Caco-2 (cell line): ENCODE measurements at places on chromosomes 3 and 15. TPM values are rescaled to one million over a fixed set of nuclear protein-coding genes. Genes with fewer than 3 reads are reported as not detected.

The SLC51B gene
- total RNA-seq, result 15.4 and 17.1 TPM in 2 replicates

GRCh38 chr3:120659285-120659684 is 22.8 kb downstream of the HGD start:
- no peak for DNase-seq

DNA sequence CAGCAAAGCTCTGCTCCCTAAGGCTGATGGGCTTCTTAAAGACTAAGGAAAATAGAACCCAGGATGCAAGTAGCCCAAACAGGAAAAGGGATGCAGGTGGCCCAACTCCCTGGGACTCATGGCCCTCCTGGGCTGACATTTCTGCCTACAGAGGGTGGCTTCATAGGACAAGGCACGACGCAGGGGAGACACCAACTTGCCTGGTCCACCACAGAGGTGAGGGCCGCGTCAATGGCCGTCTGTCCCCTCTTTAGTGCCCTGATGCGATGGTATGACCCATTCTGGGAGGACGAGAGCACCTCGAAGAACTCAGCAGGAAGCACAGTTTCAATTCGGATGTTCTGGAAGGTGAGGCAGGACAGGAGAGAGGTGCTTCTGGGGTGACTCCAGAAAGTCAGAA is 44.0 kb downstream of the NUP210 start:
- no peak for DNase-seq

DNA sequence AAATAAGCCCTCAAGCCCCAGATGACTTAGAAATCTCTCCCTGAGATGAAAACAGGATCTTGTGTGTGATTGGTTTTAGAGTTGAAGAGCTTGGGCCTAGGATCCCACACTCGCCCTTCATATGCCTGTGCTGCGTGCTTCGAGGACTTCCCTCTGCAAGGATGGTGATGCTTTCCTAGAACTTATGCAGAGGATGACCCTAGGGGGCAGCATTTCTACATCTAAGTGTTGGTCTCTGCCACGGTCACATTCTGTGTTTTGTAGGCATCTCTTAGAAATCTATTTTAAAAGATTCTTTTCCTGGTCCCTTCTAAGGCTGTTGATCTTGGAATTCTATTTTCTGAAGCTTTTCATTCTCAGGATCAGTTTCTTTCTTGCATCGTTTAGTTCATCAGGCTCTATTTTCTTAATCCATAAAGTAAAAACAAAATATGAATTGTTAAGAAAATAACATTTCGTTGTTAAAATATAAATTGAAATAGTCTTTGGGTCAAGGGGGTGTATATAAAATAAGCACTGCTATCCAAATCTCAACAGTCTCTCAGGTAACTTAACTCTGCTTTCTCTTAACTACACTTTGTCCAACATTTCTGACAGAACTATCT is 45.7 kb downstream of the WDR76 start:
- peak; percentile 72 for DNase-seq

- no peak for DNase-seq
These were observed 54.1 kb downstream of the RORA start for GRCh38 chr15:61175024-61175423.
